ENCODE measurements at places on chromosomes 4 and X.

- H3K4me3 ChIP-seq: no peak overlapping the region
- no peaks in the 10 kb centered on the region for H3K27me3 ChIP-seq
- H3K36me3 ChIP-seq: no peaks in the 10 kb centered on the region
- no peak for DNase-seq
- no peaks in the 10 kb centered on the region for H3K4me1 ChIP-seq
Measured at GRCh38 chr4:113064244-113064643, 14.8 kb downstream of the ANK2 start.

GRCh38 chr4:144645631-144646522 lies at the start of gene HHIP:
Gene HHIP (plus strand): TSS chr4:144646156. CDS start chr4:144646676, 520 bp downstream.
- no peaks in the 10 kb centered on the region for H3K4me1 ChIP-seq
- peak within 1 kb of the TSS; percentile 56 for H3K4me3 ChIP-seq
- no peak within 1 kb of the TSS for H3K27ac ChIP-seq
- H3K27me3 ChIP-seq: peaks cover 47% of the 10 kb centered on the region
- DNase-seq: peak; percentile 30
- no peaks in the 10 kb centered on the region for H3K36me3 ChIP-seq

- no peak for DNase-seq
- H3K4me1 ChIP-seq: no peaks in the 10 kb centered on the region
- no peak overlapping the region for H3K27ac ChIP-seq
- H3K36me3 ChIP-seq: no peaks in the 10 kb centered on the region
- H3K27me3 ChIP-seq: no peaks in the 10 kb centered on the region
Measured at GRCh38 chrX:95382799-95383198, 1301.8 kb upstream of the DIAPH2 start.

GRCh38 chrX:119236623-119237561 lies 807 bp downstream of the PGRMC1 start:
- peaks cover 3% of the 10 kb centered on the region for H3K4me1 ChIP-seq
- peak overlapping the region; percentile 72 for H3K4me3 ChIP-seq
- H3K27ac ChIP-seq: peak overlapping the region; percentile 47
